ENCODE measurements at places on chromosomes 3 and 15.

DNA sequence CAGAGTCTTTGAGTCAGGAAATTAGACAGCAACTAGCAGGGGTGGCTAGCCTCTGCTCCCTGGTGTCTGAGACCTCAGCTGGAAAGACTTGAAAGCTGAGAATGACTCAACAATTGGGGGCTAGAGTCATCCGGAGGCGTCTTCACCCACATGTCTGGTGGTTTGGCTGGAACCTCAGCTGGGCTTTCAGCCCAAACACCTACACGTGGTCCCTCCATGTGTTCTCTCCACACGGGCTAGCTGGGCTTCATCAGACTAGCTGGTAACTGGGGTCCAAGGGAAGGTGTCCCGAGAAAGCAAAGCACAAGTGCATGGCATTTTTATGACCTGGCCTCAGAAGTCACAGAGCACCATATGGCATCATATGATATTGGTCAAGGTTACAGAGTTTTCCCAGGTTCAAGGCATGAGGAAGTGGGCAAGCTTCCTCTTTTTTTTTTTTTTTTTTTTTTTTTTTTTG lies 19.9 kb upstream of the ABHD2 start:
- DNase-seq: no peak

GRCh38 chr3:165339753-165340152 lies 143.6 kb upstream of the SLITRK3 start:
- DNase-seq: no peak

- DNase-seq: peak; percentile 11
Measured at GRCh38 chr3:173371848-173372487, 25.6 kb upstream of the NLGN1 start.

DNA sequence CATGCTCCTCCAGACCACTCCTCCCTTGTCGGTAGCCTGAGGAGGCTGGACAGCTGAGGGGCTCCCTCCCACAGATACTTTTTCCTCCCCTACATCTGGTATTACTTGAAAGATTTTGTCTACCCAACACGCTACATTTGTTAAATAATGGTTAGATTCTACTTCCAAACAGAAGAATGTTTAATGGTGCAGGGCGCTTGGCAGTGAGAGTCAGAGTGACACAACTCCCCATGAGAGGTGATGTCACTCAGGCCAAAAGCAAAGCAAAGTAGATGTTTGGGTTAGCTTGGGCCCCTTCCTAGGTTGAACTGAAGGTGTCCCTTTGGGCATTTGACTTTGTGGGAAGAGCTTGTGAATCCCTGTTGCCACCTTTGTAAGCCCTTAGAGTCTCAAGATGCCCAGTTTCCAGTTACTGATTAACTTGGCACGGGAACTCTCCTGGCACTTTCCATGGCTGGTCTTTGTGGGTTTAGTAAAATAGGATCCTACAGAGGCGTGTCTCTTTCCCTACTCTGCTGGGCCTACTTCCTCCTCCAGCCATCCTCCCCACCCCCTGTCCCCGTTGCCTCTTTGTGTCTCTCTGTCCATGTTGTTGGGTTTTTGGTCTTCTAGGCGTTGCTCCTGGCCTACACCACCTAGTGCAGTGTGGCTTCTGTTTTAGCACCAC lies 5.6 kb downstream of the LIMD1 start:
- DNase-seq: no peak

- no peak for DNase-seq
Measured at GRCh38 chr15:66714543-66714981, 12.5 kb downstream of the SMAD6 start.

GRCh38 chr15:66905954-66906353 lies 159.4 kb upstream of the SMAD3 start:
- DNase-seq: no peak

DNA sequence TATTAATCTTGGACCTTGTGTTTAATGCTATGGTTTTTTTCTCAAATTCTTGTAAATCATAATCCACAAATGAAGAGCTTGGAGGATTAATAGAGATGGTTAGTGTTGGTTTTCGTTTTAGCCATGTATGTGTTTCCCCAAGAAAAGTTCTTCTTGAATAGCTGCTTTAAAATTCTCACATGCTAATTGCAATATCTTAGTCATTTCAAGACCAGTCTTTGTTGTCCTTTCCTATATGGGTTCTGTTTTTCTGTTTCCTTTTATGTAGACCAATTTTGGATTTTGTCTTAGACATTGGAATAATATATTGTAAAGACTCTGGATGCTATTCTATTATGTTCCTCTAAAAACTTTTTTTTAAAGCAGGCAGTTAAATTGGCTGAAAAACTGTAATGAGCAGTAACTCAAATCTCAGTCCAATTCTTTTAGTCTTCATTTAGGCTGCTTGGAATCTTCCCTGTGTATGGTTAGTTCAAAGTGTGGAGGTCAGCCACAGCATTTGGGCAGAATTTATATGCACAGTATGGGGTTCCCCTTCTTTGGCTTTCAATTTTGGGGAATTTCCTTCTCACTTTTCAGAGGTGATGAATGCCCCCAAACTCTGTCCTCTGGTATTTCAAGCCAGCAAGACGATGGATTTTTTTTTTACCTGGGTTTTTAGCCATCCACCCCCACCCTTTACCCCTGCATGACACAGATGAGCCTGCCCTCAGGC lies 39.1 kb upstream of the DNAJC13 start:
- DNase-seq: no peak

- DNase-seq: no peak
Measured at GRCh38 chr3:66778107-66778506, 220.0 kb upstream of the KBTBD8 start.

- no peak for DNase-seq
Measured at GRCh38 chr3:40679290-40679689, 154.5 kb downstream of the ZNF621 start.

- DNase-seq: no peak
Measured at GRCh38 chr15:92037491-92037890, 184.0 kb downstream of the SLCO3A1 start.
